ENCODE measurements at places on chromosomes 6 and 20. TPM values are rescaled to one million over a fixed set of nuclear protein-coding genes. Genes with fewer than 3 reads are reported as not detected.

Gene SLC4A11
- 0.12 TPM for total RNA-seq

DNA sequence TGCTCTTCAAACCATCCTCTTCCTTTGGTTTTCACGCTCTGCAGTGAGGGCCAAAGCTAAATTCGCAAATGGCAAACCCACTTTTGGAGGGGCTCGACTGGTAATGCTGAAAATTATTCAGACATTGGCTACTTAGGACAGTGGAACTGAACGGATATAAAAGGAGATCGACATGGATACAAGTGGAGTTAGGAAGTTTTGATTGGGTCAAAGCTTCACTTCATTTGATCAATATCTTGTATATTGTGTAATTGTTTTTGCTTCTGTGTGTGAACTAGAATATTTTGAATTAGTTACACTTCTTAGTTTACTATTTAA lies 1.2 kb downstream of the FAM8A1 start:
- peak overlapping the region; percentile 92 for H3K4me3 ChIP-seq
- no peaks in the 10 kb centered on the region for H3K27me3 ChIP-seq

GRCh38 chr6:68343901-68344300 lies 291.2 kb upstream of the ADGRB3 start:
- H3K4me1 ChIP-seq: no peaks in the 10 kb centered on the region
- no peaks in the 10 kb centered on the region for H3K27me3 ChIP-seq
- no peak overlapping the region for H3K27ac ChIP-seq
- no peak overlapping the region for H3K4me3 ChIP-seq
- no peaks in the 10 kb centered on the region for H3K36me3 ChIP-seq

Gene SLC17A3
- 14.5 TPM for total RNA-seq

- no peaks in the 10 kb centered on the region for H3K36me3 ChIP-seq
- H3K4me3 ChIP-seq: no peak overlapping the region
- no peak overlapping the region for H3K27ac ChIP-seq
- DNase-seq: no peak
Observed at GRCh38 chr6:166673309-166673708, 46.3 kb upstream of the RPS6KA2 start.

DNA sequence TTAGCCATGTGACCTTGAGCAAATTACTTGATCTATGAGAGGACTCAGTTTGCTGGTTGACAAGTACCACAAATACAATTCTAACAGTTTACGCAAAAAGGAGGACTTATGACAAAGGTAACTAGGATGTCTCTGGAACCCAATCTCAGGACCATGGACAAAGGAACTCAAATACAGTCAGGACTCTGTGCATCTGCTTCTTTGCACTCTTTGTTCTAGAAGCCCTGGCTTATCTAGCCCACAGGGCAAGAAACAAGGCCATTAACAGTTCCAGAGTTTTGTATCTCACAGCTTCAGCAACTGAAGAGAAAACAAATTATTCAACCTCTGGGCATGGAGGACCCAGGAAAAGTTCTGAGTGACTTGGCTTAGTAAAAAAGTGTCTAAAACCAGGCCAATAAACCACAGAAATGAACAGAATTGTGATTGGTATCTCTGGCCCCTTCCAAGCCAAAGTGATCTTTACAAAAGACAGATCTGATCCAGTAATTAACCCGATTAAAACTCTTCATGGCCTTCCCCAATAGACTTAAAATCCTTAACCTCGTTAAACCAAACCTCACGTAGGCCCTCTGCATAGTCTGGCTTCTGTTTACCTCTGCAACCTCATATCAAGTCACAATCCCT lies 5.9 kb downstream of the WASF1 start:
- H3K27me3 ChIP-seq: no peaks in the 10 kb centered on the region
- DNase-seq: no peak
- H3K4me1 ChIP-seq: no peaks in the 10 kb centered on the region

Gene IRF4
- 0.24 TPM for total RNA-seq

- H3K36me3 ChIP-seq: no peaks in the 10 kb centered on the region
- no peaks in the 10 kb centered on the region for H3K4me1 ChIP-seq
- no peak overlapping the region for H3K4me3 ChIP-seq
- DNase-seq: no peak
Observed at GRCh38 chr6:146310628-146311027, 233.0 kb upstream of the RAB32 start.

DNA sequence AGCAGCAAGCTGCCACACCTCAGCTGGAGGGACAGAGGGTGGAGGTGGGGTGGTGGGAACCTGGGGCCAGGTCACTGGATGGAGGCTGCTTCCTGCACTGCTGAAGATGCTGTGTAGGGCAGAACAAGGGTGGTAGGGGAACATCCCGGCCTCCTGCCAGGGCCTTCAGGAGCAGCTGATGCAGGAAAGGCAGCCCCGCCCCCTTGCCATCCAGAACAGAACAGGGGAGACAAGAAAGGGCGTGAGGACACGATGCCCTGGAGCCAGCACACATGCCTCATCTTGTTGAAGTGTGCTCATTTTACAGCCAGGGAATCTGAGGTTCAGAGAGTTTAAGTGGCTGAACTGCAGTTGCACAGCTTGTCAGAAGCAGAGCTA lies 43.1 kb upstream of the PHACTR3 start:
- H3K27me3 ChIP-seq: no peaks in the 10 kb centered on the region
- H3K4me1 ChIP-seq: no peaks in the 10 kb centered on the region
- no peak for DNase-seq
- no peaks in the 10 kb centered on the region for H3K36me3 ChIP-seq
- H3K27ac ChIP-seq: no peak overlapping the region
- no peak overlapping the region for H3K4me3 ChIP-seq

- no peaks in the 10 kb centered on the region for H3K36me3 ChIP-seq
- DNase-seq: no peak
- H3K4me1 ChIP-seq: no peaks in the 10 kb centered on the region
Observed at GRCh38 chr6:78340755-78341154, 526.6 kb upstream of the IRAK1BP1 start.

Gene MAPK14
- 48.1 TPM for total RNA-seq

Data from right lobe of liver (tissue), 6 donors.